ENCODE measurements at places on chromosomes 12 and 14. TPM values are rescaled to one million over a fixed set of nuclear protein-coding genes. Genes with fewer than 3 reads are reported as not detected.
A peak's percentile ranks its signal among the peaks of the same experiment; 100 is the strongest.

Gene RTL1
- not detected for total RNA-seq

Gene SLC17A8
- not detected for total RNA-seq

Gene RPS6KA5
- 6.1 TPM for total RNA-seq

Gene BIN2
- total RNA-seq = not detected

Gene CLEC2A
- not detected for total RNA-seq

Gene TAS2R9
- total RNA-seq = not detected

Gene CAPZA3
- total RNA-seq = not detected

Gene LRTM2
- total RNA-seq = not detected

Gene FOXA1
- total RNA-seq = 0.13 TPM

Gene ACACB
- 2.2 TPM for total RNA-seq

Gene DLK1
- total RNA-seq = not detected

GRCh38 chr12:11743423-11744409 lies 94.2 kb downstream of the ETV6 start:
- no peak for DNase-seq

DNA sequence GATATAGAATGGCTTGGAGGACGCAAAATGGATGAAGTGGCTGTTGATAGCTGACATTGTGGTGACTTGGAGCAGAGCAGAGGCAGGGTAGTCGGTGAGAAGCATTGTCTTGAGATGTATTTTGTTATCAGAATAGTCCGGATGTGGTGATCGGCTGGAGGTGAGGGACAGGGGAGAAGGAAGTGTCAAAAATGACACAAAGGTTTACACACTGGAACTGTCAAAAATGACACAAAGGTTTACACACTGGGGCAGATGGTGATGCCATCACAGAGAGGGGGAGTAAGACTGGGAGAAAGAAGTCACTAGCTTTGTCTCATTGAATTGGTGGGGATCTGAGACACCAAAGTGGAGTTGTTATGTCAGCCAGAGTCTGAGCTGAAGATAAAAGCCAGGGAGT lies 30.1 kb downstream of the CDKL1 start:
- DNase-seq = no peak

DNA sequence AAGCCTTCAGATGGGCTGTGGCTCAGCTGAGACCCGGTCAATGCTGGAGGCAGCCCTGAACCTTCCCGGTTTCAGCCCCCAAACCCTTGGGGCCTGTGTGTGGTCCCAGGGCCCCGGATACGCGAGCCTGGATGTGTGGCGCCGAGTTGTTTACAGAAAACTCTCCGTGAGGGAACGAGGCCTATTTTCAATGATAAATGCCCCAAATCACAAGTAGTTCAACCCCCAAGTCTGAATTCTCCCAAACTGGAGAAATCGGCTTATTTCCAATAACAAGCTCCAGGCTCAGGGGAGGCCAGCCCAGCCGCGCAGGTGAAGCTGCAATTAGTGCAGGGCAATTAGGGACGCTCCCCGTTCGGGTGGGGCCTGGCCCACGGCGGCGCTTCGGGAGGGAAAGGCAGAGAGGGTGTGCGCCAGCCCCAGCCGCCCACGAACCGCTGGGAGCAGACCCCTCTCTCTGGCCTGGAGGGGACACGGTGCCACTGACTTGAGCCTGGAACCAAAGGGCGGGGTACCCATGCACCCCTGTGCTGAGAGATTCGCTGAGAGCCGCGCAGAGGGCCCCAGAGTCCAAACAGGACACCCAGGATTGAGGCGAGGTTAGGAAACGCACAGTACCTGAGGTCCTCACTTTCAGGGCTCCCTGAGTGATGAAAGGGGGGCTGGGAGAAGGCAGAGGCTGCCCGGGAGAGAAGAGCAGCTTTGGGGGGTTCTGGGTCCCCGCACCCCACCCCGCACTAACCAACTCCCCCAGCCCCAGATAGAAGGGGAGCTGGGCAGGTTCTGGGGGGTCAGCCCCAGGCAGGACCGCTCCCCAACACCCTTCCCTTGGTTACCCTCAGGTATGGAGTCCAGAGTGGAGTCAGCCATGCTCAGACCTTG lies 14.2 kb upstream of the ANKRD9 start:
- DNase-seq = no peak

DNA sequence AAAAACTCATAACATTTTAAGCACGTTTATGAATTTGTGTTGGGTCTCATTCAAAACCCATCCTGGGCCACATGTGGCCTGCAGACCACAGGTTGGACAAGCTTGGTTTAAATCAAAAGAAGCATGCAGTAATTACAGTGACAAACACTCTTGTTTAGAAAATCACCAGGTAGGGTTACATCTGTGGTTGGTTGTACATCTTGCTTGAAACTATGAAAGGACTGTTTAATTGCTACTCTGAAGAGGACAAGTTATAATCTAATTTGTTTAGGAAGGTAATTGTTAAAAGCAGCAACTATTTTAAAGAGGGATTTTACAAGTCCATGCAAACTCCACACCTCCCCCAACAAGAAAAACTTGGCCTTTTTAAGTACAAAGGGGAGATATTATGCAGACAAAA lies 4.0 kb downstream of the TRIP11 start:
- DNase-seq = no peak

DNA sequence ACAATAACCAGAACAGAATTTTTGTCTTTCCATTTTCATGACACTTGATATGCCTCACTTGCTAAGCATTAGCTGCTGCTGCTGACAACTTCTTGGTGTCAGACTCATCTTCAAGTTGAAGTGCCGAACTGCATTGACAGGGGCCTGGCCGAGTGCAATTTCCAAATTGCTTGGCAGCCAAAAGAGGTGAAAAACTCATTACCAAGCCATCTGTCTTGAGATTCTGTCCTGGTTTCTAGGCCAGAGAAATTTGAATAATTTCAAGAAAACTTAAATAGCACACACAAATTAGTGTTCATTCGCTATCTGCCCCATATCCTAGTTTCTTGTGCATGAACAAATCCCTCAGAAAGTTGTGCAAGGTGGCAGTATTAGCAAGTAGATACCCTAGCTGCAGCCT lies 165.3 kb upstream of the RASSF8 start:
- no peak for DNase-seq

DNA sequence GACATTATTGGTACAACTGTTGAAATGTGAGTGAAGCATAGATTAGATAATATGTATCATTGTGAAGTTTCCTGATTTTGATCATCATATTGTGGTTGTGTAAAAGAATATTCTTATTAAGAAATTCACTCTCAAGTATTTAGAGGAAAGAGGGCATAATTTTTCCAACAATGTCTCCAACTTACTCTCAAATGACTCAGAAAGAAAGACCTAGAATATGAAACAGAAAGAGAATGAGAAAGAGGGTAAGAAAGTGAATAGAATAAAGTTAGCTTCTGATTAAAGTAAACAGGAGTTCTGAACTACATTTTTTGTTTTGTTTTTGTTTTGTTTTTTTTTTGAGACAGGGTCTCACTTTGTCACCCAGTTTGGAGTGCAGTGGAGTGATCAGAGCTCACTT lies 123.0 kb downstream of the CPNE8 start:
- no peak for DNase-seq

- no peak for DNase-seq
Observed at GRCh38 chr12:49964849-49965624, 3.4 kb downstream of the AQP5 start.

GRCh38 chr12:30845676-30846075 lies 80.9 kb upstream of the TSPAN11 start:
- DNase-seq = no peak

- DNase-seq = no peak
Observed at GRCh38 chr12:51323317-51323960, 535 bp downstream of the BIN2 start.

DNA sequence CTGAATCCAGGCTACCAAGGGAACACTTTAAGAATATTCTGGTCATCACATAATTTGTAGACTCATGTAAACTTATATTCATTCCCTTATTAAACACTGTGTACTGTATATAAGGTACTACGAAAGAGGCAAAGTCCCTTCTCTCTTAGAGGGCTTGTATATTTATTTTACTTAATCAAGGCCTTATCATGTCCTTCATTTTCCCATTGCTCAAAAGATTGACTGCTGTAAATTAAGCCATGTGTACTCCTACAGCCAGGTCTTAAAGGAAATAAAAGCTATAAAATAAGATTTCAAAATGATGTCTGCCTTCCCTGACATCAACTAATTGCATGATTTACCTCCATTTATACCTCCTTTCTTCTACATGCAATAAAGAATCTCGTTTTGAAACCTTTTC lies 5.0 kb downstream of the DENND5B start:
- DNase-seq = no peak

- DNase-seq = peak; percentile 20
Observed at GRCh38 chr12:132523576-132524331, 33.8 kb downstream of the FBRSL1 start.

- DNase-seq = no peak
Observed at GRCh38 chr12:52796839-52797528, 1.1 kb upstream of the KRT3 start.

DNA sequence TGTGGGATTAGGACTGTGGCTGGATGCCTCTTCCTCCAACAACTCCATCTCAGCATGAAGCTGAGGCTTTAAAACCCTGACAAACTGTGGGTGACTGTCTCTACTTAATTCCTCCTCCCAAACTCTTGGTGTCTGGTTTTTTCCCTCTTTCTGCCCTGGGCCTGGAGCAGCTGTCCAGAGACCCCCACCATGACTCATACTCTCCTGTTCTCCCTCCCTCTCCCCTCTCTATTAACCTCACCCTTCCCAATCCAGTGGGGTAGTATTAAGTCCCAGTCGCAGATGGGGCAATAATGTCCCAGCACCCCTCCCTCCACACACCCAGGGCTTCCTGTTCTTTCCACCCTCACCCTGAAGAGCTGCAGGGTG lies 2.0 kb upstream of the DNAJC14 start:
- peak; percentile 52 for DNase-seq

- DNase-seq = no peak
Observed at GRCh38 chr12:52055731-52056711, 4.8 kb downstream of the NR4A1 start.

DNA sequence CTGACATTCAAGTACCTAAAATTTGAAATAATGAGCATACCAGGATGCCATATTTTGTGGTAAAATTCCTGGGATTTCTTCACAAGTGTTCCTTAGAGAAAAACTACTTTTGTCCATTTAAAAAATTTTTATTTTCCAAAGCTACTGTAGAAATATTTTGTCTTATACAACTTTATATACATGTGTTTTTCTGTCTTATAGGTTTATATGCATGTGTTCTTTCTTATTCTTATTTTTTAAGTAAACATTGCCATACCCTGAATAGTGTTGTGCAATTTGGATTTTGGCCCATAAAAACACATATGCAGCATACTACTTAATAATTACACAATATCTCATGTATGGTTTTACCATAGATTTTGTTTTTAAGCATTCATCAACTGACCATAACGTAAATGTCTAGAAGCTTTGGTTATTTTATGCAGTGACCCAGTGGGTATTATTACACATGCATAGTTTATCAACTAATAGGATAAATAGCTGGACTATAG lies 1107.4 kb upstream of the SEL1L start:
- no peak for DNase-seq

DNA sequence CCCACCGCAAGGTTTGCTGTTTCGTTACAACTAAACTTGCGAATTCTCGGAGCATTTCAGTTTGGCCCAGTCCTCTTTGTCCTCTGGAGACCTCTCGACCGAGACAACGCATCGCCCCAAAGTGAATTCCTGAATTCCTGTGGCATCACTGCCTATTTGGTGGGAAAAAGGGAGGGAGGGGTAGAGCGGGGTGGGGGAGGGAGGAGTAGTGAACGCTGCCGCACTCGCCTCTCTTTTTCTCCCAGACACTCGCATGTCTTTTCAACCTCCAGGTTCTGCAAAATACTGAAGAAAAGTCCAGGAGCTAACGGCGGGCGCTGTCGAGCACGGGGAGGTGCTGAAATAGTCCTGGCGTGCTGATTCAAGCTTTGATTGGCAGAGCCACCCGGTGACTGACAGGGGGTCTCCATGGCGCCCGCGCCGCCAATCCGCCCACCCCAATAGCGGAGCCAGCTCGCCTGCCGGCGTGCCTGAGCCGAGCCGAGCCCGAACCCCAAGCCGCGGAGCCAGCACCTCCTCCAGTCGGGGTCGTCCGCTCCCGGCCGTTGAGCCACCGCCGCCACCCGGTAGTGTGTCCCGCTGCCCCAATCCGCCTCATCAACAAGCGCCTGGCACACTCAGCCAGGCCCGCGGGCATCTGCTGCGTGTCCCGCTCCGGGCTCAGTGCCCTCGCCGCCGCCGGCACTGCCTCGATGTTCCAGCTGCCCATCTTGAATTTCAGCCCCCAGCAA lies at the start of gene SIX6:
TSS of gene SIX6 (plus strand) at position 440 of the 731 bp plus-strand sequence. CDS start at position 693, 253 bp downstream.
- peak; percentile 69 for DNase-seq

DNA sequence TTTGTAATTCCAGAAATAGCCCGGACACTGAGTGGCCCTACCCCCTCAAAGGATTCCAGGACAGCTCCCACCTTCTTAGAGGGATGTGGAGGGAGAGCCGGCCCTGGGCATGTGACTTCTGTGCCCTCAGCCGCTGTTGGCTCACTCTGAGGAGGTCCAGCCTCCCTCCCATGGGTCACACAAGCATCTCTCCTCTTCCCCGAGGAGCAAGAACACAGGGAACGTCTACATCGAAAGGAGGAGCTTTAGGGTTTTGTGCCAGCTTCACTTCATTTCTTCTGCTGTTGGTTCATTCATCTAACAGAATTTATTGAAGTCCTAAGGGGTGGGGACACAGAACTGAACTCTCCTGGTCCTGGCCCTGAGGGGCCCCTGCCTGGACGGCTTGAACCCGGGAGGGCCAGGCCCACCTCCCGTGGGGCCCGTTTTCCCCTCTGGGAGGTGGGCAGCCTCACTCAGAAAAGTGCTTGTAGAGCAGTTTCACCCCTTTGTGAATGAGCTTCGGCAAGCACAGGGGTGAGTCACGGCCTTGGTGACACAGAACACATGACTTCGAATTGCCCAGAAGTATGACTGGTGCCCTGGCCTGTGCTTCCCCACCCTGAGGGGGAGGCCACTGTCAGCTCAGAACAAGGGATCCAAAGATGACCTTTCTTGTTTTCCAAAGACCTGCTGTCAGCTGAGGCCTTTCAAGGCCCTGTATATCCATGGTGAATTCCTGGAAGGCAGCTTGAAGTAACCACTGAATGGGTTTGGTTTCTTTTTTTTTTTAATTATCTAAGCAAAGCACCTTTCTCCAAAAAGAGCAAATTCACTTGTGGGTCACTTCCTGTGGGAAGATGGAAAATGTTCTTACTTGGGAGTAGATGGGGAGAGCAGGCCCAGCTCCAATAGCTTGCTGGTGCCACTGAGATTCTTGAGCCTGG lies 39.2 kb downstream of the NFKBIA start:
- peak; percentile 84 for DNase-seq
